ENCODE measurements at places on chromosomes 2 and 18.

DNA sequence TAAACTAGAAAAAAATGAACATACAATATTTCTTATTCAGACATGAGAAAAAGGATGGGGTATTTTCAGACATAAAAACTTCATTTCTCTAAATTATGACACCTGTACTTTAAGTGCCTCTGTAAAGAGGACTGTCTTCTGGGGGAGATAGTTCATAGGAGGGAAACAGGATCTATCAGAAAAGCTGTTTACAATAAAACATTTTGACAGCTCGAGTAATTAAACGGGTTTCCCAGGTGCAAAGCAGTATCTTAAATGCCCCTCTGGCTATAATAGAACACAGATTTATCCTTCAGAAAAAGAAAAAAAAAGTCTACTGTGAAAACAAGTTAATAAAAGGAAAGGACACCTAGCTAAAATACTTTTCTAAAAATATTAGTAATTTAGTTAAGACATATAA, 311.4 kb upstream of the UBE2E3 start:
- no peak for DNase-seq

DNA sequence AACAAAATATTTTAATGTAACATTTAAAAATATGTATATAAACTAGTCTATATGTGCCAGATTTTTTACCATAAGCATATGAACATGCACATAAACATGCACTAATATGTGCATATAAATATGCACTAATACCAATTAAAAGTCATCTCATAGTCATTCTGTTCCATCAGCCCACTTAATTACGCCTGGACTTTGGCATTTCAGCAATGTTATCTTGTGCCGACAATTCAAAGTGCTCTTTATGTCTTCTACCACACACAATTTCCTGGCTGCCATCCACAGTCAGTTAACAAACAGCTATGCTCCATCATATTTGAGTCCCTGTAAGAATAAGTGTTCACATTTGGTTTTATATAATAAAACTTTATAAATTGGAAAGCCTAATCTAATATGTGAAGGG, 92.6 kb upstream of the TSPYL6 start:
- DNase-seq, result no peak

DNA sequence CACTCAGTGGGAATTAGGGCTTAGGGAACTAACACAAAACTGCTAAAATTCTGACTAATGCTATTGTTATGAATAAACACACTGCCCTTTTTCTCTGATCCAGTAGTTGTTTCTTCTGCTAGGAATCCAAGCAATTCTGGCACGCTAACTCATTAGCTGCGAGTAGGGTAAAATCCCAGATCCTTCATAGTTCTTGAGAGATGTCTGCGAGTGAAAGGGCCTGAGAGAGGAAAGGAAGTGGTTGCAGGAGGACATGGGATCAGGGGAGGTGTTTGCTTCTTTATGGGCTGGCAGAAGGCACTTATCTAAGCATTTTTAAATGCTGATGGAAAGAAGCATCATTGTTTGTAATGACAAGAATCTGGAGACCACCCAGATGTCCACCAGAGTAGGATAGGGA, 9.4 kb downstream of the MAP3K19 start:
- no peak for DNase-seq

DNA sequence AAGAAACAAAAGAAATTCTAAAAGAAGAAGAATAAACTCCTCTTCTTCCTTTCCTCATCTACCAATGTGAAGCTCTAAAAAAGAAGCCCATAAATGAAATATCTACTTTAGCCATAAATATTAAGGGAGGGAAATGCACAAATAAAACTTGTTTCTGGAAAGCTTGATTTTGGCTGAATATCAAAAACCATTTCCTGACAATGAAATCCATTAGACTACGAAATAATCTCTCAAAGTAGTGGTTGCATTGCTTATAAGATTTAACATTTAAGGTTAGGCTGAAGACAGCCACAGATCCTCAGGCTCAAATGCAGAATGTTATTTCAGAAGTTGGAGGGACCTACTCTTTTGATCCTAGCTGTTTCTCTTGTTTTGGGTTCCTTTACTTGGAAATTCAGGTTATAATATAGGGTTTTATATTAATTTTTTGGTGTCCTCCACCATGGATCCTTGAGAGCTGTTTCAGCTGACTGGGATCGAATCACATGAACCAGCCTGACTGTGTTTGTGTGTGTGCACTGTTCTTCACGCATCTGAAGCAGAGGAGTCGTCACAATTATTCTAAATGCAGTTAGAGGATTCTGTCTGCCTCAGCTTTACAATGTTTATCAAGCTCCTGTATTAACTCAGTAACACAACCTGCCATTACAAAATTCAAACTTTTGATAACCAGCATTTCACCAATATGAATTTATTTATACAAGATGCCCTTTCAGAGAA, 474.8 kb downstream of the ARHGAP15 start:
- DNase-seq, result no peak

DNA sequence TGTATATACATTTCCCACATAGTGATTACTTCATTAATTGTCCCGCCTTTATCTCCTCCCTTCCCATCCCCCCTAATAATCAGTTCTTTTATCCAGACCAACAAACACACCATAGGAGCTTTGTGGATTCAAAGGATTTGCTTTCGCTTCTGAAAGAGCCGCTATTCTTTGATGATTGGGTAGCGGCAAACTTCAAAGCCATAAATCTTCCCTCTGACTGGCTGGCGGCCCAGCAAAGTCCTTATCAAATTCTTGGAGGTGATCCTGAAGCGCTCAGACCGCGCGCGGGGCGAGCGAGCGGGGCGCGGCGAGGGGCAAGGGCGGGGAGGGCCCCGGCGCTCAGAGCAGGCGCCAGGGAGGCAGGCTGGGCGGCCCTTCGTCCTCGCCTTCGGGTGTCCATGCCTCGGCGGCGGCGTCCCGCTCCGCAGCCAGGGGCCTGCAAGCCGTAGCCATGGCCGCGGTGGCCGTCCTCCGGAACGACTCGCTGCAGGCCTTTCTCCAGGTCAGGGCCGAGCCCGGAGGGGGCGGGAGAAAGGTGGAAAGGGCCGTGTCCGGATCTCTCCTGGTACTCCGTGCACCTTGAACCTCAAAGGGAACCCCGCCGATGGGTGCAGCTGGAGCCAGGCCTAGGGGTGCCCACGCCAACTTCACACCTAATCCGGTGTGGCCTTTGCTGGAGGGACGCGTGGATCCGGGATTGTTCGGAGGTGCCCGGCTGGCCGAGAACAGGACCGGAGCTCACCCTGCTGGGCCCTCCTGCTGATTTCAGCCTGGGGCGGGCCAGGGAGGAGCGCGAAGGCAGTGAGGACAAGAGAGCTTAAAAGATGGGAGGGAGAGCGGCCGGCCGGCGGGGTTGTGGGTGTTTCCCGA, at the start of gene SP5:
TSS of gene SP5 (plus strand) at position 276 of the 870 bp plus-strand sequence. CDS start at position 452, 176 bp downstream.
- no peak for DNase-seq

DNA sequence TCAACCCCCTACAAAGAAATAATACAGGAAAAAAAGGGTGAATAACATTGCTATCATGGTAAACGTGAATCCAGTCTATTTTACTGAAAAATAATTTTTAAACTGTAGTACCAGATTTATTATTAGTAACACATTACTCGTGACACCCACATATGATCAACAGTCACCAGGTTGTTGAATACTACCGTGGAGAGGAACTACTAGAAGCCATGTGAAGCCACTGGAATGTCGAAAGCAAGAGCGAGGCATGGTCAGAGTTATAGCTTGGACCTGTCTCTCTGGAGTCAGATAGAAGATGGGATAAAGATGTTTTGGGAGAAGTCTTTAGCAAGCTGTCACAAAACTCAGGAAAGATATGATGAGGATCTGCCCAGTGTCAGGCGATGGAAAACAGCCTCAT, 63.2 kb upstream of the EPB41L3 start:
- no peak for DNase-seq

GRCh38 chr2:133937669-133938068, 316.2 kb upstream of the MGAT5 start:
- no peak for DNase-seq

GRCh38 chr18:9841752-9842151, 44.0 kb upstream of the TXNDC2 start:
- no peak for DNase-seq

GRCh38 chr2:110910423-110910822, 178.1 kb downstream of the ACOXL start:
- no peak for DNase-seq

- DNase-seq, result no peak
These were observed 122.2 kb downstream of the TANC1 start for GRCh38 chr2:159090514-159091201.

DNA sequence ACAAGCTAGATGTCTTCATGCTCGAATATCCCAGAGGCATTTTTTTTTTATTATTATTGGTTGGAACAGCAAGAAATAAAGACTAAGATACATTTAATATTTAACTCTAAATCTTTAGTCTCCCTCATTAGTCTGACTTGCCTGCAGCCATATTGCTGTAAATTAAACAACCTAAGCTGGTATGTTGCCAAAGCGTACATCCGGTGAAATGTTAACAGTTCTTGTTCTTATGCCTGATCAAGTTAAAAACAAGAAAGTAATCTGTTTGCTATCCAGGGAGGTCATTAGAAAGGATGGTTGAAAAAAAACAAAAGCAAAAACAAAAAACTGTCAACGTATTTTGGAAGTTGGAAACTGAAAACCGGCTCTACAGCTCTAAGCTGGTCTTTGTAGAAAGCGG, 125.9 kb upstream of the NABP1 start:
- no peak for DNase-seq

DNA sequence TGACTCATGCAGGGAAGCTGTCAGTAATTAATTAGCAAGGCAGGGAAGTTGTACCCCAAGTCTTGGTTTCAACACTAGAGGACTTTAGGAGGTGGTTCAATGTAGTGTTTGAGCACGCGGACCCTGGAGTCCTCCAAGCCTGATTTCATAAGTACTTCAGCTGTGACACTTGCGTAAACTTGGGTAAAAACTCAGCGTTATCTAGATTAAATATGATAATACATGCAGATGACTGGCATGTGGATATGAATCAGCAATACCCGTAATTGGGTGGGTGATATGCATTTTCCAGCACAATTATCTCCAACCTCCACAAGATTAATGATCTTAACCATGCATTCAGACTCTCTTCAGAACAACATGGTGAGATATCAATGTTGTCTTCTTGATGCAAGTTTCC, 5.2 kb downstream of the UGT1A7 start:
- no peak for DNase-seq

GRCh38 chr2:145286716-145287275, 766.9 kb upstream of the ZEB2 start:
- DNase-seq, result no peak

DNA sequence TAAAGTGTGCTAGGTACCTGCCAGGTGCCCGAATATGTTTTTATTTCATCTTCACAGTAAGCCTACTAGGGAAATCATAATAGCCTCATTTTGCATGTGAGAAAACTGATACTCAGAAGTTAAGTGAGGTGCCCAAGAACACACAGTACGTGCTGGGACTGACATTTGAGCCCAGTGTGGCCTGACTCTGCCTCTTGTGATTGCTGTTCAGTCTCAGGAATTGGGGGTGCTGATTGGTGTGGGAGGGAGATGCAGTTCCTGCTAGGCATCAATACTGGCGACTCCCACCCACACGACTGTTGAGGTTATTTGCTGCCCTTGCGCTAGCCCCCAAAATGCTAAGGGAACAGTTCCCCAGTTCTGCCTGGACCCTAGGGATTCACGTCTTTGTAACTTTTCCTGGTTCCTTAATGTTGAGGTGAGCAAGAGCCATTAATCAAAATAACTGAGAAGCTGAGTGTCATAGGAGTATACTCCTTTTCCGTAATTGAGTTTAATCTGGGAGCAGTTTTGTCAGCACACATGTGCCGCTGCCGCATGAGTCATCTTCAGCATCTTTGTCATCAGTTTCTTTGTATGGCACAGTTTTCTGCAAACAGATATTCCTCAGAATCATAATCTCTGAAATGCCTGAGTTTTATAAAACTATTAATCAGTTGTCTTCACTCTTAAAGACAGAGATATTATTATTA, 120.7 kb downstream of the NCK2 start:
- no peak for DNase-seq

- DNase-seq, result no peak
These were observed 125.9 kb upstream of the SLC1A4 start for GRCh38 chr2:64863097-64863820.

DNA sequence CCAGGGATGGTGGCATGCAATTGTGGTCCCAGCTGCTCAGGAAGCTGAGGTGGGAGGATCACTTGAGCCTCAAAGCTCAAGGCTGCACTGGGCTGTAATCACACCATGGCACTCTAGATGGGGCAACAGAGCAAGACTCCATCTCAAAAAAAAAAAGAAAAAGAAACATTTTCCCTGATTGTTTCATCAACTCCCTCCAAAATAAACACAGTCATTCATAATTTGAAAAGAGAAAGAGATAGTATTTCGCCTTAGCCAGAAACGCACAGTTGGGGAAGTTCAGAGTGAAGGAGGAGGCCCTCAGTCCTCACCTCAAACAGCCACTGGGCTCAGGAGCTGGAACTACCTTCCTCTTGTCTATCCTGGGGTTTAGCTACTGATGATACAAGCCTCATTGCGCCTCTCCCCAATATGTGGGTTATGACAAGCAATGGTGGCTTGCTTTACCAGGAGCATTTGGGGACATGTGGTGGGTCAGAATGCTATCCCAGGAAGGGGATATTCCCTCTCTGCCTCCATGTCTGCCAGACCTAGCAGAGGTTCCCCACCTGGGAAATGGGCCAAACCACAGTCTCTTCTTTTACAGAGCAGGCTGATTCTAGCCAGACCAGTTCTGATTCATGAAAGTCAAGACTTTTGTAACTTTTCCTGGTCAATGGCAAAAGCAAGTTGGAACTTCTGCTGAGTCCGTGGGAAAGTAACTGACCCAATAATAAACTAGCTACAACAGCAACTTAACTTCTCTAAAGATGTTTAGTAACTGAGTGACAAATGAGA, 22.2 kb upstream of the TMEM87B start:
- DNase-seq, result no peak

GRCh38 chr2:104788742-104789455, 65.0 kb upstream of the POU3F3 start:
- no peak for DNase-seq

- DNase-seq, result no peak
These were observed 120.4 kb downstream of the L3MBTL4 start for GRCh38 chr18:6294148-6294784.

Data from stimulated activated CD8-positive, alpha-beta memory T cell treated with anti-CD3 and anti-CD28 coated beads, Interleukin-7, amount 100 ng/mL, for 4 hours (primary cell).